ENCODE measurements at places on chromosomes 13 and 19.

DNA sequence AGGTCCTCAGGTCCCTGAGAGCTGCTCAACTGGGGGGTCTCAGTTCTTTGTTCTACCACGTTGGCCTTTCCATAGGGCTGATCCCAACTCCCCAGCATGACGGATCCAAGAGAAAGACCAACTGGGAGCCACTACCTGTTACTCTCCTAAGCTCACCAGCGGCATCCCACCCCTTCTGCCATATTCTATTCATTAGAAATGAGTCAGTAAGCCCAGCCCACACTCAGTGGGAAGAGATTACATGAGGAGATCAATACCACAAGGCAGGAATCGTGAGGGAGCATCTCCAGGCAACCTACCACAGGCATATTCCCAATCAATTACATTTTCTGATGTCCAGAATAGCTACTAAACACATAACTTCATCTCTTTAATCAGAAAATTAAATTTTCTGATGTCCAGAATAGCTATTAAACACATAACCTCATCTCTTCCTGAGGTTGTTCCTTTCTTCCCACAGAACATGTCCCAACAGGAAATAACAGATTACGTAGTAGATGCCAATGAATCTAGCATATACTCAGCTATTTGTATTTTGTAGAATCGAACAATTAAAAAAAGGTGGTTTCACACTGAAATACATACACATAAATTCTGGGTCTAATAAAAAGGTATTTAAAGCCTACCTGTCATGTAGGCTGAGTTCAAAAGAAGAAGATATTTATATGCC, 708.1 kb upstream of the ARGLU1 start:
- no peak overlapping the region for H3K27ac ChIP-seq
- H3K36me3 ChIP-seq, result peaks cover 2% of the 10 kb centered on the region
- H3K27me3 ChIP-seq, result no peaks in the 10 kb centered on the region
- no peak for DNase-seq
- H3K4me1 ChIP-seq, result peaks cover 19% of the 10 kb centered on the region
- H3K4me3 ChIP-seq, result no peak overlapping the region

- no peaks in the 10 kb centered on the region for H3K4me1 ChIP-seq
- no peak overlapping the region for H3K4me3 ChIP-seq
- no peak overlapping the region for H3K27ac ChIP-seq
- no peaks in the 10 kb centered on the region for H3K27me3 ChIP-seq
- peaks cover 3% of the 10 kb centered on the region for H3K36me3 ChIP-seq
These were observed 27.9 kb downstream of the DGKH start for GRCh38 chr13:42076309-42076713.

DNA sequence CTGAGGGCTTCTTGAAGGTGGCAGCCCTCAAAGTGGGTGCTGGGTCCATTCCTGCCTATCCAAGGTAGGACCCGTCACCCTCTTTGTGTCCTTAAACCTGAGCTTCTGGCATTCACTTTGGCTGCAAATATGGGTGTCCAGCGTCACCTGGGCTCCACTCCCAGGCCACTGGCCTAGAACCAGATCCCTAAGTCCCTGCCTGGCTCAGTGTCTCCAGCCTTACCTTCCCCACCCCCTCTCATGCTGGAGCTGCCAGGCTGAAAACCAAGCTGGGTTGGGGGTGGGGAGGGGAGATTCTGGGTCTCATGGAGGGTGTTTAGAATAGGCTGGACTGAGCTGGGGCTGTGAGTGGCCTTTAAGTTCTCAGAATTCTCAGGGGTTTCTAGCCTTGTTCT, 12.4 kb downstream of the PDE4A start:
- no peak overlapping the region for H3K4me3 ChIP-seq
- H3K27ac ChIP-seq, result no peak overlapping the region
- no peaks in the 10 kb centered on the region for H3K36me3 ChIP-seq
- H3K4me1 ChIP-seq, result peaks cover 5% of the 10 kb centered on the region

DNA sequence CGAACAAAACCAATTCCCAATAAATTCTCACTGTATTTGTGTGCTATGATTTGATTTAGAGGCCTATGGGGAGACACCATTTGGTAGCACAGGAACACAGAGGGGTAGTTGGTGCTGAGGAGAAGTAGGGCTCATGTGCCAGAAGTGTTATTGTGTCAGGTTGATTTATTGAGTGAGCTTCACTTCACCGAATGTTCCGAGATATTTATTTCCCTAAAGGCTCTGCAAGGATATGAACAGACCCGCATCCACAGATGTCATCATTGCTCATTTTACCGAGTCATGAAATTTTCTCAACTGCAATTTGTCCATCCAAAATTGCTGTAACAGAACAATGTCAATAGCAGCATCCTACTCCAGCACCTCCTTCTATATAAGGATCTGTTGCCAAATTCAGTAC, 69.5 kb downstream of the DACH1 start:
- no peak overlapping the region for H3K27ac ChIP-seq
- H3K4me1 ChIP-seq, result peaks cover 17% of the 10 kb centered on the region
- peaks cover 2% of the 10 kb centered on the region for H3K36me3 ChIP-seq
- DNase-seq, result no peak

DNA sequence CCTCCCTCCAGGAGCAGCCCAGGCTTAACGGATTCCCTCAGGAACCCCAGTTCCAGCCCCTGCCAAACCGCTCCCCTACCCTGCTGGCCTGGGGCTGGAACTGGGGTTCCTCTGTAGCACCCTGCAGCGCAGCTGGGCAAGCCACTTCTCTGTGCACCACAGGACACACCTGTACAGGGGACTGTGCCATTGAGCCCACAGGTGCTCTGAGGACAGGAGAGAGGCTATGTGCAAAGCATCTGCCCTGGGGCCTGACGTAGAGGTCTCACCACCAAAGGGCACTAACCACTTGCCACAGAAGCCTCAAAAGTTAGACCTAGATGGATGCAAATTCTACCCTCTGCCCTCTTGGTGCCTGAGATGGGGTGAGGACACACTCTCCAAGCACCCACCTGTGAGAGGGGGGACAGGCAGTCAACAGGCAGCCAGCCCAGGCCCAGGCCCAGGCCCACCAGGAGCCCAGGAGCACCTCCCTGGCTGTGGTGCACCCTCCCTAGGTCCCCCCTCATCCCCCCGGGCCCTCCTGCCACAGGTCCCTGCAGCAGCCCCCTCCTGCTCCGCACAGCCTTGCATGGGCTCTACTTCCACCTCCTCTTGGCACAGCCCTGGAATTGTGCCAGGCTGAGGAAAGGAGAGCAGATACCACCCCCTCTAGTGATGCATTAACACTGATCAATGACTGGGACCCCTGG, 27.6 kb upstream of the SLC35E1 start:
- no peaks in the 10 kb centered on the region for H3K36me3 ChIP-seq
- no peaks in the 10 kb centered on the region for H3K27me3 ChIP-seq
- DNase-seq, result no peak
- H3K4me1 ChIP-seq, result no peaks in the 10 kb centered on the region
- H3K27ac ChIP-seq, result no peak overlapping the region
- H3K4me3 ChIP-seq, result no peak overlapping the region

- no peak overlapping the region for H3K4me3 ChIP-seq
- H3K36me3 ChIP-seq, result no peaks in the 10 kb centered on the region
- H3K27ac ChIP-seq, result peak overlapping the region; percentile 62
- H3K27me3 ChIP-seq, result no peaks in the 10 kb centered on the region
- peaks cover 8% of the 10 kb centered on the region for H3K4me1 ChIP-seq
These were observed 47.9 kb downstream of the CERS4 start for GRCh38 chr19:8257052-8257443.

GRCh38 chr19:43618921-43619261, 538 bp downstream of the ZNF428 start:
- peak; percentile 47 for DNase-seq
- peaks cover 10% of the 10 kb centered on the region for H3K27me3 ChIP-seq
- H3K4me1 ChIP-seq, result peaks cover 40% of the 10 kb centered on the region

- no peaks in the 10 kb centered on the region for H3K27me3 ChIP-seq
- H3K4me3 ChIP-seq, result no peak overlapping the region
- DNase-seq, result no peak
- H3K4me1 ChIP-seq, result no peaks in the 10 kb centered on the region
- no peaks in the 10 kb centered on the region for H3K36me3 ChIP-seq
These were observed 460.7 kb downstream of the GPC6 start for GRCh38 chr13:93687261-93687660.

GRCh38 chr13:62043600-62043999, 628.0 kb upstream of the PCDH20 start:
- no peak overlapping the region for H3K4me3 ChIP-seq
- no peaks in the 10 kb centered on the region for H3K36me3 ChIP-seq
- H3K27ac ChIP-seq, result no peak overlapping the region
- no peaks in the 10 kb centered on the region for H3K27me3 ChIP-seq
- DNase-seq, result no peak

- H3K27me3 ChIP-seq, result peaks cover 2% of the 10 kb centered on the region
- no peak for DNase-seq
- peak overlapping the region; percentile 16 for H3K4me3 ChIP-seq
- H3K27ac ChIP-seq, result no peak overlapping the region
- H3K36me3 ChIP-seq, result peaks cover 23% of the 10 kb centered on the region
These were observed 126.9 kb downstream of the STK24 start for GRCh38 chr13:98450026-98450425.

- H3K27ac ChIP-seq, result peak overlapping the region; percentile 95
- H3K4me3 ChIP-seq, result peak overlapping the region; percentile 98
These were observed 679 bp upstream of the CDADC1 start for GRCh38 chr13:49246850-49247642.

- peaks cover 5% of the 10 kb centered on the region for H3K4me1 ChIP-seq
- peaks cover 27% of the 10 kb centered on the region for H3K27me3 ChIP-seq
- peak overlapping the region; percentile 61 for H3K4me3 ChIP-seq
- H3K27ac ChIP-seq, result no peak overlapping the region
These were observed 4.1 kb upstream of the TGFBR3L start for GRCh38 chr19:7910321-7911161.

- H3K27me3 ChIP-seq, result no peaks in the 10 kb centered on the region
- no peak overlapping the region for H3K27ac ChIP-seq
- H3K4me1 ChIP-seq, result peaks cover 28% of the 10 kb centered on the region
- no peak for DNase-seq
- no peak overlapping the region for H3K4me3 ChIP-seq
- H3K36me3 ChIP-seq, result peaks cover 4% of the 10 kb centered on the region
These were observed 362.4 kb downstream of the DIAPH3 start for GRCh38 chr13:59801107-59801880.

DNA sequence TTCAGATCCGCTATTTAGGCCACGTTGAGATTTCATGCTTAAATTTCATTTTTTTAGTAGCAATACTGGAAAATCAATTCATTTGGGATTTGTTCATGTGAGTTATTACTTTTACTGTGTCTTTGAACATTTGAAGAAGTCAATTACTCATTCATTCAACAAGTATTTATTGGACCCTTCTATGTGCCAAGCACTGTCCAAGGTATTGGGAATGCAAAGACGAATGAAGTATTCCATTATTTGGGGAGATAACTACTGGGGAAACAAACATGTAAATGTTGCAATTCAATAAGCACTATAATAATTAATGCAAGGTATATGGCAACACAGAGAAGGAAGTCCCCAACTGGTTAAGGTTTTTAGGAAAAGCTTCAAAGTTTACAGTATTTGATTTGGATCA, 5.7 kb downstream of the CDK8 start:
- H3K27me3 ChIP-seq, result no peaks in the 10 kb centered on the region
- H3K4me3 ChIP-seq, result no peak overlapping the region
- peaks cover 45% of the 10 kb centered on the region for H3K4me1 ChIP-seq
- no peak for DNase-seq

DNA sequence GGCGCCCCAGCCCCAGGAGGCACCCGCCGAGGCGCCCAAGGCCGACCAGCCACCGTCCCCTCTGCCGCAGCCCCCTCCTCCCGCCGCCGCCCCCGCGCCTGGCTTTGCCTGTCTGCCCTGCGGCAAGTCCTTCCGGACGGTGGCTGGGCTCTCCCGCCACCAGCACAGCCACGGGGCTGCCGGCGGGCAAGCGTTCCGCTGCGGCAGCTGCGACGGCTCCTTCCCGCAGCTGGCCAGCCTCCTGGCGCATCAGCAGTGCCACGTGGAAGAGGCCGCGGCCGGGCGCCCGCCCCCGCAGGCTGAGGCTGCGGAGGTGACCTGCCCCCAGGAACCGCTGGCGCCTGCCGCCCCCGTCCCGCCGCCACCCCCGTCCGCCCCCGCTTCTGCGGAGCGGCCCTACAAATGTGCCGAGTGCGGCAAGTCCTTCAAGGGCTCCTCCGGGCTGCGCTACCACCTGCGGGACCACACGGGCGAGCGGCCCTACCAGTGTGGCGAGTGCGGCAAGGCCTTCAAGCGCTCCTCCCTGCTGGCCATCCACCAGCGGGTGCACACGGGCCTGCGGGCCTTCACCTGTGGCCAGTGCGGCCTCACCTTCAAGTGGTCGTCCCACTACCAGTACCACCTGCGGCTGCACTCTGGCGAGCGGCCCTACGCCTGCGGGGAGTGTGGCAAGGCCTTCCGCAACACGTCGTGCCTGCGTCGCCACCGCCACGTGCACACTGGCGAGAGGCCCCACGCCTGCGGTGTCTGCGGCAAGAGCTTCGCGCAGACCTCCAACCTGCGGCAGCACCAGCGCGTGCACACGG, 2.6 kb upstream of the NAT14 start:
- no peaks in the 10 kb centered on the region for H3K36me3 ChIP-seq
- peaks cover 3% of the 10 kb centered on the region for H3K27me3 ChIP-seq
- H3K27ac ChIP-seq, result no peak overlapping the region
- no peak overlapping the region for H3K4me3 ChIP-seq

- no peak overlapping the region for H3K27ac ChIP-seq
- H3K4me1 ChIP-seq, result peaks cover 7% of the 10 kb centered on the region
- H3K36me3 ChIP-seq, result peaks cover 7% of the 10 kb centered on the region
- no peak for DNase-seq
- peaks cover 92% of the 10 kb centered on the region for H3K27me3 ChIP-seq
These were observed 21.9 kb downstream of the ONECUT3 start for GRCh38 chr19:1774989-1775772.

GRCh38 chr13:43510956-43511901, 275.5 kb downstream of the ENOX1 start:
- H3K4me1 ChIP-seq, result no peaks in the 10 kb centered on the region
- H3K27ac ChIP-seq, result no peak overlapping the region
- no peak for DNase-seq
- no peak overlapping the region for H3K4me3 ChIP-seq

DNA sequence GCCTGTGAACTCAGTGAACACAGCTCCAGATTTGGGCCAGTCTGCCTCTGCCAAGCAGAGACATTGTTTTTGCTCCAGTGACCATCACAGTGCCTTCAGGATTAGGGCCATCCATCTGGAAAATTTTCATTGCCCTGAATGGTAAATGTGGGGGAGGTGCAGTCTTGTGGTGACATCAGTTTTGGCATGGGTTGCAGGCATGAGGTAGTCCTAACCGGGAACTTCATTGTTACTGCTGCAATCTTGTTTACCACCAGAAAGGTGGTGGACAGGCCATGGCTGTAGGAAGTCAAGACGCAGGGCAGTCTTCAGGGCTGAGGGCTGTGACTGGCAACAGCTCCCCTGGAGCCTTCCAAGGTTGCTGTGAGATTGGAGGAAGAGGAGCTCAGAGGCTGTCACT, 55.2 kb downstream of the SPATA13 start:
- H3K4me1 ChIP-seq, result peaks cover 63% of the 10 kb centered on the region
- H3K27me3 ChIP-seq, result no peaks in the 10 kb centered on the region
- no peak overlapping the region for H3K27ac ChIP-seq
- DNase-seq, result no peak

- no peaks in the 10 kb centered on the region for H3K36me3 ChIP-seq
- H3K27ac ChIP-seq, result peak overlapping the region; percentile 90
- H3K27me3 ChIP-seq, result peaks cover 62% of the 10 kb centered on the region
- no peak overlapping the region for H3K4me3 ChIP-seq
These were observed 9.4 kb downstream of the IFNL2 start for GRCh38 chr19:39277598-39277997.

DNA sequence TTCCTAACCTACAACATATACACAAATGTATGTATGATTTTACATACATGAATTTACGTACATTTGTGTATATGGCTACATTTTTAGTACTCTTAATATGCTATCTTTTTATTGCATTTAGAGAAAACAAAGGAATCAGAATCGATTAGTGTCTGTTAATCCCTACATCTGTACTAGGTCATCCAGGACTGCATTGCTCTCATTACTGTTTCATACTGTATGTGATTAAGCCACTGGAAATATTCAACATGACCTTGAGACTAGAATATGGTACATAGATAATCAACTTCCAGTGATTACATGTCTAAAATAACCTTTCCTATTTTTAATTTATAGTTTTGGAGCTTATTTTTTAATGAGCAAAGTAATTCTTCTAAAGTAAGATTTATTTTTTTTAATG, 5.3 kb upstream of the MAB21L1 start:
- H3K4me3 ChIP-seq, result no peak overlapping the region
- H3K27ac ChIP-seq, result no peak overlapping the region

Data from neural crest cell (in vitro differentiated cells).